ENCODE measurements at places on chromosomes 6 and 20. TPM values are rescaled to one million over a fixed set of nuclear protein-coding genes. Genes with fewer than 3 reads are reported as not detected.

BPI gene
- total RNA-seq, result not detected

- no peaks in the 10 kb centered on the region for H3K27me3 ChIP-seq
- H3K36me3 ChIP-seq, result no peaks in the 10 kb centered on the region
- H3K27ac ChIP-seq, result no peak overlapping the region
- no peak overlapping the region for H3K4me3 ChIP-seq
- no peaks in the 10 kb centered on the region for H3K4me1 ChIP-seq
Measured at GRCh38 chr6:49966334-49966733, 2.4 kb upstream of the DEFB114 start.

DNA sequence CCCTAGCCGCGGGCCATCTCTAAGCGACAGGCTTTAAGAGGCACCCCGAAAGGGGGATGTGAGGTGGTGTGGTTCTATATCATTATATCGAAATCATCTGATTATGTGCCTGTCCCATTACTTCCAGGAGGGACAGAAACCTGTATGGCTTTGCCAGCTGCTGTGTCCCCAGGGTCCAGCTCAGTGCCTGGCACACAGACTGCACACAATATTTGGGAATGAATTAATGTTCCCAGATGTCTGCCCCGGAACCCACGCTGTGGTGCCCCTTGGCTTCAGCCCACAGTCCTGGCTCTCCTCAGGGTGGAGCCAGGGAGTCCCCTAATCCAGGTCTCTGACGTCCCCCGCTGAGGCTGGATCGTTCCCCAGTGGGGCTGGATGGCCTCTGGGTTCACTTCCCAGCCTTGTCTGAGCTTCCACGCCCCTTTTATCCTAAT lies 8.9 kb upstream of the AHCY start:
- no peaks in the 10 kb centered on the region for H3K36me3 ChIP-seq
- peaks cover 31% of the 10 kb centered on the region for H3K4me1 ChIP-seq
- H3K4me3 ChIP-seq, result peak overlapping the region; percentile 57
- peak overlapping the region; percentile 21 for H3K27ac ChIP-seq

DNAH8 gene
- 0.02 TPM for total RNA-seq

DNA sequence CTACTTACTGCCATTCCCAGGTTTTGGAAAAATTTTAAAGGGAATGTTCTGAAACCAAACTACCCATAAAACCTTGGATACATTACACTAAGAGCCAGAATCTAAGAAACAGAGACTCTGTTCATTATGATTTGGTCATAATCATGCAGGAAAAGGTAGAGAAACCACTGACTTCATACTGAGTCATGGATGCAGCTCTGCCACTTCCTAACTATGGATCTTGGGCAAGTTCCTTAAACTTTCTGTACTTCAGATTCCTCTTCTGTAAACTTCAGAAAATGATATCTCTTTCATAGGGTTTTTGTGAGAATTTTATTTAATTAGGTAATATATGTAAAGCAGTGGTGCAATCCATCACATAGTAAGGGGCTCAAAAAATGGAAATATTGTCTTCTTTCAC lies 20.0 kb downstream of the PLA2G7 start:
- no peaks in the 10 kb centered on the region for H3K4me1 ChIP-seq
- DNase-seq, result no peak
- no peak overlapping the region for H3K27ac ChIP-seq
- H3K27me3 ChIP-seq, result no peaks in the 10 kb centered on the region
- H3K4me3 ChIP-seq, result no peak overlapping the region
- no peaks in the 10 kb centered on the region for H3K36me3 ChIP-seq

DDO gene
- 6.4 TPM for total RNA-seq

All from right lobe of liver (tissue), 6 donors.